HEK293T (cell line): ENCODE measurements at places on chromosomes 11 and 22.
A peak's percentile ranks its signal among the peaks of the same experiment; 100 is the strongest.

DNA sequence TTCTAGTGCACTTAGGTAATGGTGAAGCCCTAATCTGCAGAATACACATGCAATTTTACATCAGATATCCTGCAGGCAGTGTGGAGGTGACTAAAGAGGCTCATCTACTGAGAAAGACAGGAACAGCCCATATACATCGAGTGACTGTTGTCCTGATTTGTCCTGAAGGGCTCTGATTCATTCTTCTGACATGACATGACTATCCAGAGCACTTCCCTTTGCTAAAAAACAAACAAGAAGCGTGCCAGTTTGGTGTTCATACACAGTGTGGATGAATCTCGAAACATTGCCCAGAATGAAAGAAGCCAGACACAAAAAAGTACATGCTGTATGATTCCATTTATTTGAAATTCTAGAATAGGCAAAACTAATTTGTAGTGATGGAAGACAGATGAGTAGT lies 48.0 kb upstream of the AMPD3 start:
- DNase-seq, result no peak

GRCh38 chr11:118845369-118845768 lies 38.3 kb upstream of the CXCR5 start:
- no peak for DNase-seq

DNA sequence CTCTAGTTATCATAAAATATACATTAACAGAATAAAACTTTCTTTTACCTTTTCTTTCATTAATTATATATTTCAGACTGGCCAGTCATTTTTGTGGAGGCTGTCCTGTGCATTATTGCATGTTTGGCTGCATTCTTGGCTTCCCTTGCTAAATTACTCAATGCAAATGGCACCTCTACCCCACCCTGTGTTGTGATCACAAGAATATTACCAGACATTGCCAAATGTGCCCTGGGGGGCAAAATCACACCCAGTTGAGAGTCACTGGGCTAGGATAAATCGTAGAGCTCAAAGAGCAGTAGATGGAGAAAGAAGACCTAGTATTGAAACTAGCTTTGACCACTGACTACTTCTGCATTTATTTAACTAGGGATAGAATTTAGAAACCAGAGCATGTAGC lies 1257.8 kb upstream of the TENM4 start:
- DNase-seq, result no peak

GRCh38 chr11:126585774-126586491 lies 230.4 kb downstream of the ST3GAL4 start:
- peak; percentile 60 for DNase-seq

DNA sequence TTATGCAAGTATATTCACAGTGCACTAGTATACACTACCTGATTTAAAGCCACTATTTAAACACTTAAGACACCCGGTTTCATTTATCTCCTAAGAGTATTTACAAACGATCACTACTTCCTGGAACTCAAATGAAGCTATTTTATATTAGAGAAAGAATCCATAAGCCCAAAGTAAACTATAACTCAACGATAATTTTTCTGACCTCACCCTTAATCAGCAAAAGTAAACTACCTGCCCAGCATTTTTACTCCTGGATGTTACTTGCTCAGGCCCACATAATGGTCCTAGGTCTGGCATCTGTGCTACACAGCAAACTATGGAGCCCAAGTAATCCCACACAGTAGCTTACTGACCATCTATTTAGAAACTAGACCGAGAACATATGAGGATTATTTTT lies 33.4 kb downstream of the TSG101 start:
- no peak for DNase-seq

DNA sequence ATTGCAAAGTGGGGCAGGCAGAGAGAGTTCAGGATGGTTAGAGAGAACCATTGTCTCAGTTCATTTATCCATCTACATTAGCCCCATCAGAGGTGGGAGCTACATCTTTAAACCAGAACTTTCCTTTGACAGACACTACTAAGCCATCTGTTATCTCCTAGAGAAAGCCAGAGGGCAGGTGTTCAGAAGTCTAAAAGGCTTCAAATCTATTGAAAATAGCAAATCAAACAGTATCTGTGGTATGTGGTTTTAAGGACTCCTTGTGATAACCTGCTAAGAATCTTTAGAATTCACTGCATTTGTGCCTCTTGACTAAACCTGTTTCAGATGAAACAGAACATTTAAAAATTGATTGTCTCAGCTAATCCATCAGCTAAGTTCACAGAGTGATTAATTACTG lies 43.9 kb upstream of the PARVG start:
- no peak for DNase-seq

DNA sequence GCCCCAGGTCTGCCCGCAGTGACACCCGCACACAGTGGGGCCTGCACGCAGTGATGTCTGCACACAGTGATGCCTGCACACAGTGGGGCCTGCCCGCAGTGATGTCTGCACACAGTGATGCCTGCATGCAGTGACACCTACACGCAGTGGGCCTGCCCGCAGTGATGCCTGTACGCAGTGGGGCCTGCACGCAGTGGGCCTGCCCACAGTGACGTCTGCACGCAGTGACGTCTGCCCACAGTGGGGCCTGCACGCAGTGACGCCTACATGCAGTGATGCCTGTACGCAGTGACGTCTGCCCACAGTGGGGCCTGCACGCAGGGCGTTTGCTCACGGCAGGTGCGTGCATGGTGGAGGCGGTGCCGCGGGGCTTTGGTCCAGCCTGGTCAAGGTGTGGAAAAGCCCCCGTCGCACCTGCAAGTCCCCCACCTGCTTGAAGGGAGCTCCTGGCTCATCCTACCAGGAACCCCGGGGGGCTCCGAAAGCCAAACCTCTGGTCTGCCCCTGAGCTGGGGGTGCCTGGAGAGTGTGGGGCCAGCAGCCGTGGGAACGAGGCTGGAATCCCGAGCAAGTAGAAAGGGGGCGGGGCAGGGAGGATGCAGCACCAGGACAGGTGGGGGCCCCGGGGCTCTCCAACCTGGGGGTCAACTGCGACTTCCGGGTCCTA lies 8.9 kb upstream of the SYT8 start:
- DNase-seq, result no peak

- no peak for DNase-seq
These were observed 182.9 kb upstream of the NCAM1 start for GRCh38 chr11:112778091-112778876.

DNA sequence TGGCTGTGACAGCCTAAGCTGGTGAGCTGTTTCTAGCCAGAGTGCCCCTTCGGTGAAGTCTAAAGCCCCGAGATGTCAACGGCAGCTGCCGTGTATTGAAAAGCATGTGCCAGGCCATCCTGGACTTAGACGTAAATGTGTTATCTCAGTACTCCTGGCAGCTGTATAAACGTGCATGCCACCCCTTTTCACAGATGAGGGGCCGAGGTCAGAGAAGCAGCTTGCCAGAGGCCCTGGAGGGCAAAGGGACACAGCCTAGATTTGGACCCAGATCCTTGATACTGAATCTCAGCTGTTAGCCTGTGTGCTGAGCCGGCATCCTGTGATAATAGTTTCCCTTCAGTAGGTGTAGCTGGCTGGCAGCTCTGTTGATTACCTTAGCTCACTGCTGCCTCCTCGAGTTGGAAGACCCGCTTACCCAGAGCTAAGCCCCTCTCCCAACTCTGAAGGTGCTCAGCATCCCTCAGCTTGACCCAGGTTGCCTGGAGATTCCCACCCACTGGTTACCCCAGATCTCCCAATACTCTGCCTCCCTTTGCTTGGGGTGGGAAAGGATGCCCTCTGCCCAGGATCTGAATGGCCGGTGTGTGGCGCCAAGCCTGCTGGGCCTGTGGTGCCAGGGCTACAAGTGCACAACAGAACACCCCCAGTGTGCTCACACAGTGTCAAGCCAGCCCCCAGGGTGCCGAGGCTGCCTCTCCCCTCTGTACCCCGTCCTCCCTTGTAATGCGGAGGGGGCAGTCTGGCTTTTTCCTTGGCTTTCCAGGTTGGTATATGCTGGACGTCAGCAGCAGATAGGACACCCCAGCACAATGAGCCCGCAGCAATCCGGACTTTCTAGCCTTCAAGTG lies 59.8 kb upstream of the WNT7B start:
- peak; percentile 49 for DNase-seq
